ENCODE measurements at places on chromosomes 4 and X.

- no peak for DNase-seq
Observed at GRCh38 chr4:105248613-105249012, 101.9 kb downstream of the TET2 start.

DNA sequence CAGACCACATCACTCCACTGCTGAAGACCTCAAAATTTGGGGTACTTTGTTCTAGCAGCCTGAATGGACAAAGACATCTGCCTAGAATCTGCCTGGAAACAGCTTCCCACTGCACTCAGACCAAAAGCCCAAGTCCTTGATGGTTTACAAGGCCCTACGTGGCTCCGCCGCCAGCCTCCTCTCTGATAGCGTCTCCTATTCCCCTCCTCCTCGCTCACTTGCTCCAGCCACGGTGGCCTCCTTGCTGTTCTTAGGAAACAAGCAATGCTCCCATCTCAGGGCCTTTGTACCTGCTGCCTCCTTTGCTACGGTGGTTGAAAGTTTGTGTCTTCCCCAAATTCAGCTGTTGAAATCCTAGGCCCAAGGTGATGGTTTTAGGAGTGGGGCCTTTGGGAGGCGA lies 34.7 kb upstream of the SORCS2 start:
- DNase-seq: no peak

- no peak for DNase-seq
Observed at GRCh38 chr4:124095621-124096020, 616.9 kb downstream of the ANKRD50 start.

DNA sequence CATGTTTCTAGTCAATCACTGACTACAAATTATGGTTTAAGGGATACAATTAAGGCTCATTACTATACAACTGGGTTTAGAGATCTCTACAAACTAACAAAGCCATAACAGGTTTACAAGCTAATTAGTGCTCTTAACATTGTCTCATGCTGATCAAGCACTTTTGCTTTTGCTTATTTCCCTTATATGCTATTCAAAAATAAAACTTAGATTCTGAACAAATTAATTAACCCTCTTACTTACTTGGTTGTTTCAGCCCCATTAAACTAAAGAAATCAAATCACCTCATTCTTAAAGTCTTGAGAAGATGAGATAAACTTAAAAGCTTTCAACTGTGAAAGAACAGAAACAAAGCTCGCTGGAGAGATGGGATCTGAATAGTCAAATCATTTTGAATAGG lies 2024.5 kb upstream of the ADGRL3 start:
- DNase-seq: no peak

- no peak for DNase-seq
Observed at GRCh38 chr4:45629717-45630116, 494.1 kb downstream of the GABRG1 start.

DNA sequence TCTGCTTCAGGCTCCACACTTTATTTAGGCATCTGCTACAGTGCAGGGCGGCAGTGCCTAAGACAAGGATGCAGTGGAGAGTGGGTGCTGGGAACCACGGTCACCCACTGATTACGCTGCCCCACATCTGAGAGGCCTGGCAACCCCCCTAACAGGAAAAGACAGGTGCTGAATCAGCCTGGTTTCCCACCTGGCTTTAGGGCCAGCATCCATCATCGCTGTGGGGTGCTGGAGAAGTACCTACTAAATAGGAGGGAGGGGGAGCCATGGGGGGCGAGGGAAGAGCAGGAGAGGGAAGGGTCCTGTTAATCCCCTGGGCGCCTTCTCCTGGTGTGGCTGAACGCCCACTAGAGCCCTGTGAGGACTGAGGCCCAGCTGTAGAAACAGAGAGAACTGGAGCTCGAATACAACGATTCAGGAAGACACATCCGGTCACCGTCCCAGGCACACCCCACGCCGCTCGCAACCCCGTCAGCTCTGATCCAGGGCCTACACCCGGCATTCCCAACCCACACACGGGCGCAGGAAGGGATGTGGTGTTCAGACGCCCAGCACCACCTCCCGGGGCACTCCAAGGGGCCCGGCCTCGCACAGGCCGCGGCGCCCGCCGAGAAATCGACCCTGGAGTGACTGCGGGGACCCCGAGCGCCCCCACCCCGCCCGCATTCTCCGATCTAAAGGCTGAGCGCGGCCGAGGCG lies 554 bp downstream of the DCTD start:
- peak; percentile 24 for DNase-seq

- DNase-seq: no peak
Observed at GRCh38 chr4:126572264-126572663, 1060.5 kb upstream of the INTU start.

- no peak for DNase-seq
Observed at GRCh38 chr4:130336585-130337217, 1240.7 kb downstream of the C4orf33 start.

DNA sequence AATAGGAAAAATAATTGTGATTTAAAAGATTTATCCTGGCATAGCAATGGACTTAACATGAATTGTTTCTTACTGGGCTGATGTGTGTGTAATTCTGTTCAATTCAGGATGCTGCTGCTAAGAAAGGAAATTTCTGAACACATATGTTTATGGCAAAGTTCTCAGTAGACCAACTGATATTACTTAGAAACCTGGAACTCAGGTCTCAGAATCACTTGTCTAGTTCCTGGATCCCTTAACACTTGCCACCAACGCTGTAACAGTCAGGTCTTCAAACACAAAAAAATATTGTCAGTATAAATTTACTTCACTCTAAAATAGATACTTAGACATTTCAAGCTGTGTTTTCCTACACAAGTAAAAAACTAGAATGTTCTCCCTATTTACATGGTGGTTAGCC lies 5.5 kb downstream of the CASP3 start:
- no peak for DNase-seq

DNA sequence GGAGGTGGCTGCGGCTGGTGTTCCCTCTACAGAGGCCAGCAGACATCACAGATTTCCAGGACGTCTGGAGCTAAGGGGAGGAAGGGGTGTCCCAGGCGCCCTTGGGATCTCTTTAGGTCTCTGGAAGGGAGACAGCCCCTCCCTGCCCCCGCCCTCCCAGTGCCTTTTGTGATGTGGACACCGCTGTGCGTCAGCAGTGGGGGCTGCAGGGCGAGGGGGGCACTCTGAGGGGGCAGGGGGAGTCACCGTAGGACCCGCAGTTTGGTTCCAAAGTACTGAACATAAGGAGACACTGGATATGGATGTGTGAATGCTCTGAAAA lies 25.6 kb upstream of the MXD4 start:
- no peak for DNase-seq

Data from CD4-positive, alpha-beta T cell treated with Interleukin-1 beta for 1 hour (primary cell).